ENCODE measurements at places on chromosomes 7 and 10. TPM values are rescaled to one million over a fixed set of nuclear protein-coding genes. Genes with fewer than 3 reads are reported as not detected.

Gene CBX3
- total RNA-seq = 274 TPM

Gene KLF14
- 0.93 TPM for total RNA-seq

Gene TMEM196
- not detected for total RNA-seq

Gene FXYD4
- total RNA-seq = 0.71 TPM

- no peak for DNase-seq
These were observed 438.1 kb upstream of the FOXK1 start for GRCh38 chr7:4244041-4244440.

DNA sequence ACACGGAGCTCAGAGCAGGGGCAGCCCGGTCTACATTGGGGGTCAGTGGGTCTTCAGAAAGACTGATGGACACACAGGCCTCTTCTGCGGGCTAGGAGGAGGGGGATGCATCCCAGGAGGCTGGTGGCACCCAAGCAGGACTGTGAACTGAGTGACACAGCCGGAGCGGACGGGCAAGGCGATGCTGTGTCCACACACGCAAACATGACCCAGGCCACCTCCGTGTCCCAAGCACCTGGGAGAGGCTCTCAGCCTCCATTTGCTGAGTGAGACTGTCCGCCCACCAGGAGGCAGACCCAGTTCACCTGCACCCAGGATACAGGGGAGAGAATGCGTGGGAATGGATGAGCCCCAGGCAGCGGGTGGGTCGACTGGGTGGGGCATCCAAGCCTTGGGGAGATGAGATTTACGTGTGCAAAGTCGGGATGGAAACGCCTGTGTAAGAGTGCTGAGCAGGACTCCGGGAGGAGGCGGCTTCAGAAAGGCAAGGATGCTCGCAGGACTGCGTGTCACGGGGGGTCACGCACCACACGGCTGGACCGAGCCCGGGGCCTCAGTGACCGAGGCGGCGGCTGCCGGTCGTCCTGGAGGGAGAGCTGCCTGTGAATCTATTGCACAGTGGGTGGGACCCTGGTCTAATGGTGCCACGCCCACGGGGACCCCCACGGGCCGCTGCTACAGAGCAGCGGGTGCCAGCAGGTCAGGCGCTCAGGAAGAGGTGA is 262.8 kb downstream of the ADARB2 start:
- no peak for DNase-seq

- no peak for DNase-seq
These were observed 8.4 kb downstream of the PRKAG2 start for GRCh38 chr7:151868396-151869108.

Gene ATOH7
- not detected for total RNA-seq

- DNase-seq = no peak
These were observed 61.6 kb downstream of the CCNY start for GRCh38 chr10:35397953-35398352.

GRCh38 chr7:13981070-13981469 is 8.4 kb downstream of the ETV1 start:
- DNase-seq = peak; percentile 86

Gene ACBD7
- total RNA-seq = 3.3 TPM

GRCh38 chr10:44166441-44166840 is 218.5 kb downstream of the CXCL12 start:
- no peak for DNase-seq

Gene ADGRA1
- not detected for total RNA-seq

- DNase-seq = no peak
These were observed 125.7 kb upstream of the CXCL12 start for GRCh38 chr10:44510379-44511115.

- no peak for DNase-seq
These were observed 261.9 kb downstream of the ARL4A start for GRCh38 chr7:12949060-12949931.

Gene NPC1L1
- total RNA-seq = 0.15 TPM

Gene LOXL4
- 1.3 TPM for total RNA-seq

DNA sequence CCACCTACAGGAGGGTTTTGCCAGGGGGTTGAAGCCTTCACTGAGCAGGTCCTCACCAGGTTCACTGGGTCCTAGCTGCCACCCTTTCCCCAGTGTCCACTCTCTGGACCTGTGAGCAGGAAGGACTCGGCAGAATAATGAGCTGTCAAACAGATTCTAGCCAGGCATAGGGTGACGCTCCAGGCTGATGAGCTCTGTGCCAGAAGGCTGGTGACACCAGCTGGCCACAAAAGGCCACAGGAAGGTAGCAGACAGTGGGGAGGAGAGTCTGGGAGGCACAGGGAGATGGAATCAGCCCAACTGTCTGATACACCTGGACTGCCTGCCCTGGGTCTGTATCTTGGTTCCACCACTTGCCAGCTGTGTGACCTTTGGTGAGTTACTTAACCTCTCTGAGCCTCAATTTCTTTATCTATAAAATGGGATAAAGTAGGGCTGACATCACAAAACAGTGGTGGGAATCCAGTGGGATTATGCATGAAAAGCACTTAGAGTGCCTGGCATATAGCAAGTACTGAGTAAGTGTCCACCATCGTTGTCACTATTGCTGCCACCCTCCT is 26.7 kb upstream of the NDST2 start:
- DNase-seq = no peak

Gene SPDYE11
- total RNA-seq = not detected

GRCh38 chr10:73264423-73264822 is 12.0 kb upstream of the MRPS16 start:
- DNase-seq = no peak

DNA sequence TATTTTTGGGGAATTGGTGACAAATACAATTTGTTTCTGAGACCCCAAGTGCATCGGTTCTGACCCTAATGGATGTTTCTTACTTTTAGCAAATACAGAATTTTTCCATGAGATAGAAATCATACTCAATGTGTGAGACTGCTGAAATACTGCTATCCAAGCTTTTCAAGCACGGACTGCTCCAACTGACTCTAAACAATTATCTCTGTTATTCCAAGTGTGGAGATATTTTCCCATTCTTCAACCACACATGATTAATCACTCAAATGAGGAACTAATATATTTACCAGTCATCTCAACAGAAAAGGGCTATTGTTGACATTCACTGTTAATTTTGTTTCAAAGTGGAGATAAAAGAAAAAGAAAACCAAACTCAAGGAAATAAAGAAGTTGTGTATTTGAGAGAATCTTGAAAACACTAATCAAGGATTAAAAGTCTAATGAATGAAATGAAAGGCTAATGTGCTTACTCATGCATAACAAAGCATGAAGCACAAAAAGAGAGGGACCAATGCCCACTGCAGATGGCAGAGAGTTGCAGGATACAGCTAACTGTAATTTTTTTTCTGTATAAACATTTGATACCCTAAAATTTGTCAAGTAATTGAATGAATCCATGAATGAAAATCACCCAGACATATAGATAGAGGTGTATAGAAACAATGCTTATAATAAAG is 423.6 kb downstream of the DGKB start:
- DNase-seq = no peak

DNA sequence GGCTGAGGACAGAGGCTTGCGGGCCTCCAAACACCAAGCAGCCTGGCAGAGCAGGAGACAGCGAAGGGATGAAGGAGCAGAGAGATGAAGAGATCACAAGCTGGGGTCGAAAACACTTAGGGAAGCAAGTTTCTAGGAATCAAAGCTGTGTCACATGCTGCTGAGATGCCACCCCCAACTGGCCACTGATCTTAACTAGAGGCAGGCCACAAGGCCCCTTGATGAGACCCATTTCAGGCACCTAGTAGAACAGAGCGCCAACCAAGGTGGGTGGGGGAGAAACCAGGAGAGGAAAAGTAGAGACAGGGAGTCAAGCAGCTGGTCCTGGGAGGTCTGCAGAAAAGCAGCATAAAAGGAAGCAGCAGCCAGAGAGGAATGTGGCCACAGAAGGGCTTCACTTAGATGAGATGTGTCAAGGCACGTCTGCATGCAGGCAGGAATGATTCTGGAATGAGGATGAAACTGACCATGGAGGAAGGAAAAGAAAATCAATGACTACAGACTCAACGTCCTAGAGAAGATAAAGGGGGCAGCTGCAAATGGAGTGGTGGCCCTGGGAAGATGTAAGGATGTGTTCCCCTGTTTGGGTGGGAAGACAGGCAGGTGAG is 85.0 kb upstream of the DDC start:
- DNase-seq = no peak

DNA sequence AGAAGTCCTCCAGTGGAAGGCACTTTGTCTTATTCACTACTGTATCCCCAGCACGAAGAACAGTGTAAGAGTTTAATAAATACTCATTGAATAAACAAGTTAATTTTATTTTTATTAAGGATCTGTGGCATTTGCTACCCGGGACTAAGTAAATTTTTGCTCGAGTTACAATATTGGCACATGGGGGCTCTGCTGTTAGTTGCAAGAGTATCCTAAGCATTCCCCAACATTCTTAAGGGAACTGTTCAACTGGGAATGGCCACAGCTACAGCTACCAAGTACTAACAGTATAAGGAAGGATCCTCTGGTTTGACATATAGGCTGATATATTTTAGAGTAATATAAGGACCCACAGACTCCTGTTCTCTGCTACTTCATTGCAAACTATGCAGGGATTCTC is 8.7 kb upstream of the LRRTM3 start:
- DNase-seq = no peak

All from HCT116 (cell line).